ENCODE measurements at places on chromosomes 3 and 15.

GRCh38 chr3:188241883-188242282 is 87.9 kb downstream of the LPP start:
- no peak for DNase-seq

- DNase-seq: no peak
These were observed 610.6 kb upstream of the CFAP20DC start for GRCh38 chr3:59660376-59660775.

DNA sequence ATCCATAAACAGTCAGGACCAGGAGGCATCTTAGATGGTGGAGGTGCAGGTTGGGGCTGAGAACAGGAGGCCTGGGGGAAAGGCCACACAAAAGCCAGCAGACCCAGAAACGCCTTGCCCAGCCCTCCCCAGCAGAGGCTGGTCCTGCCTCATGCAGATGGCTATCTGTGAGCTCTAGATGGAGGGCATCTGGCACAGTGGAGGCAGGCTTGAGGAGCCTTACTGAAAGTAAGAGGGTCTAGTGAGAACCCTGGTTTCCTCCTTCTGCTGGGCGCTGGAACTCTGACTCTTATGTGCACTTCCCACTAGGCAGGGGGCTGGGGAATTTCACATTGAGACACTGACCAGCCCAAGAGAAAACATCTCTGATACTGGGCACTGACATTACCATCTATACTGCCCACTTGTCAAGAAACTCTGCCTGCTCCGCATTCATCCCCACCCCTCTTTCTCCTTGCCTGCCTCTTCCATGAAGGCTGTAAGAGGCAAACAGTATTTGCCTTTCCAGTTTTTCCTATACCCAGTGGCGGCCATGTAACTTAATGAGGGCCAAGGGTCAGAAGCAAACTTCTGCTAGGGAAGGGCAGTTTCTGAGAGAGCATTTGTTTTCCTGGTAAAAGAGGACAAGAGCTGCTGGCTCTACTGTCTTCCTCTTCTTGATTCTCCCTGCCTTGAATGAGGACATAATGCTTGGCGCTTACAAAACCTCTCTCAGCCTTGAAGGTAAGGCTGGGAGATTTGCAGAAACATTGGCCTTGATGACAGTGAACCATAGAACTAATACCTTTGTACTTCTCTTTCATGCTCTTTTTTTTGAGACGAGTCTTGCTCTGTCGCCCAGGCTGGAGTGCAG is 4.4 kb upstream of the SCN5A start:
- no peak for DNase-seq

GRCh38 chr3:138567403-138567802 is 26.7 kb downstream of the CEP70 start:
- no peak for DNase-seq

DNA sequence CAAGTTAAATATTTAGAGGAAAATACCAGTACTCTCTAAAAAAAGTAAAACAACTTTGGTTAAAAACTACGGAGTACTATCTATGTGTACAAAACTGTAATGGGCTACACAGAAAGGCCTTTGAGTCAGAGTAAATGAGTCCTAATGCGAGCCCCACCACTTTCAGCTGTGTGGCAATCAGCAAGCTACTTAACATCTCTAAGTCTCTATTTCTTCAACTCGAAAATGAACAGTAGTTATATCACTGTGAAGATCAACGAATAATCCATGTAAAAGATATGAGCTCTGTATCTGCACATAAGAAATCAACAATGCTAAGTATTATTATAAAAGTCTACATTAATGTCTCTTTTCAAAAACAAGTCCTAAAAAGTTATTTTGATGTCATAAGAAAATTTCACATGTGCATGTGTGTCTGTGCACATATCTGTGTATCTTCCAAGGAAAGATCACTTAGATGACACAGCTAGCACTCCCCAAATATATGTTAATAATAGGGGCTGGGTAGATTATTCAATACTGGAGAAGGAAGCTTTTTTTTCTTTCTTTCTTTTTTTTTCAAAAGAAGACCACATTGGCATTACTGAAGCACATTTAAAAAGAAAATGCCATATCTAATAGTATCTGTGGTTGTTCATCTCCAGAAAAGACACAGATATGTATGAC is 58.8 kb downstream of the TBC1D5 start:
- DNase-seq: no peak

Data from activated CD4-positive, CD25-positive, alpha-beta regulatory T cell (primary cell).